Body of pancreas (tissue), 4 donors: ENCODE measurements at places on chromosomes 11 and 22. TPM values are rescaled to one million over a fixed set of nuclear protein-coding genes. Genes with fewer than 3 reads are reported as not detected.

Gene GGA1
- total RNA-seq, result 42.5 TPM

Gene ATF4
- 356 TPM for total RNA-seq

Gene CD6
- total RNA-seq, result 3.3 TPM

Gene HBE1
- not detected for total RNA-seq

Gene UFD1
- 13.2 TPM for total RNA-seq

Gene F2
- total RNA-seq, result not detected

Gene FOLH1
- total RNA-seq, result 0.52 TPM

Gene SLC29A2
- 14.2 TPM for total RNA-seq

Gene SPCS2
- total RNA-seq, result 30.4 TPM

Gene RPS19BP1
- 87.2 TPM for total RNA-seq

Gene HTR3B
- not detected for total RNA-seq

Gene UPK3A
- total RNA-seq, result not detected

DNA sequence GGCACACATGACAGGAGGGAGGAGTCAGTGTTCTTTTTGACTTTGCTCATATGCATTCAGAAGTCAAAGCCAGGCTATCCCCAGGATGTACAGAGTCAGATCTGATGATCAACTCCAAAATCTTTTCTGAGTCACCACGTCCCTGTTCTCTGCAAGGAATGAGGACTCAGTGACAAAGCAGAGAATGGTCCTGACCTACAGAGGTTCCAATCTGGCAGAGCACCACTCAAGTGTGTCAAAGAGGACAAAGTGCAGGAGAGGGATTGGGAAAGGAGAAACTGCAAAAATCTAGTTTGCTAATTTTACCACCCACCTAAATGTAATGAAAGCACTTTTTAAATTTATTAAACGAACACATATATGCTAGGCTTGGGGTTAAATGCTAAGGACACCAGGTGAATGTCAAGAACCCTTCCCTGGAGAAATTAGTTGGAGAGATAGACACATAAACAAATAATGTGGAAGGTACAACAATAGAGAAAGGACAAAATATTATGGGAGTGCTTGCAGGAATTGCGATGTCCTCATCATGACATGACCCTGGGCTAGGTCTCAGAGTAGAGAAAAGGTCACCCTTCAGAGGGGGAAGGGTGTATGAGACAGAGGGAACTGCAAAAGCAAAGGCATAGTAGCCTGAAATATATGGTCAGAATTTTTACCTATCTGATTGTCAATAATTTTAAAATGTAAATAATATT lies 56.3 kb downstream of the MTNR1B start:
- no peak overlapping the region for H3K4me3 ChIP-seq
- no peaks in the 10 kb centered on the region for H3K4me1 ChIP-seq
- H3K27me3 ChIP-seq, result no peaks in the 10 kb centered on the region
- no peaks in the 10 kb centered on the region for H3K36me3 ChIP-seq

GRCh38 chr11:110866081-110866480 lies 153.8 kb upstream of the ARHGAP20 start:
- DNase-seq, result no peak
- no peak overlapping the region for H3K27ac ChIP-seq
- no peak overlapping the region for H3K4me3 ChIP-seq
- H3K36me3 ChIP-seq, result no peaks in the 10 kb centered on the region
- H3K4me1 ChIP-seq, result no peaks in the 10 kb centered on the region

- peaks cover 19% of the 10 kb centered on the region for H3K4me1 ChIP-seq
- H3K27me3 ChIP-seq, result no peaks in the 10 kb centered on the region
- DNase-seq, result no peak
Measured at GRCh38 chr11:13000721-13001120, 8.4 kb upstream of the RASSF10 start.

DNA sequence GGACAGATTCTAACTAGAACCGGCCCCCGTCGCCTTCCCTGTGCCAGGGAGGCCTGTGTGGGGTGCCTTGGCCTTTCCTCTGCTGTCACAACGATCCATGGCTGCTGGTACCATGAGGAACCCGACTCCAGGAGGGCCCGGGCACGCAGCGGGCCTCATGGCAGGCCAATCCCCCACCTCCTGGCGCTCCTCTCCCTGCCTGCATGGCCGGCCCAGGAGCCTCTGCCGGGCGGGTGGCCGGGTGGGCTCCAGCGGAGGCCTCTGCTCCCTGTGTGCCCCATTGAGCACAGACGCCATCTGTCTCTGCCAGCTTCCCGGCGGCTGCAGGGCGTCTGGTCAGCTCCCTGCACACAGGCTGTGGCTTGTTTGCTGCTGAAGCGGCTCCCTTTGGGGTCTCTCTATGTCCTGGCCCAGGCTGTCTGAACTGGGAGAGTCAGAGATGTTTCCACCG lies 86.5 kb downstream of the MYEOV start:
- H3K27ac ChIP-seq, result no peak overlapping the region
- H3K4me3 ChIP-seq, result no peak overlapping the region
- H3K36me3 ChIP-seq, result no peaks in the 10 kb centered on the region
- peak; percentile 5 for DNase-seq

DNA sequence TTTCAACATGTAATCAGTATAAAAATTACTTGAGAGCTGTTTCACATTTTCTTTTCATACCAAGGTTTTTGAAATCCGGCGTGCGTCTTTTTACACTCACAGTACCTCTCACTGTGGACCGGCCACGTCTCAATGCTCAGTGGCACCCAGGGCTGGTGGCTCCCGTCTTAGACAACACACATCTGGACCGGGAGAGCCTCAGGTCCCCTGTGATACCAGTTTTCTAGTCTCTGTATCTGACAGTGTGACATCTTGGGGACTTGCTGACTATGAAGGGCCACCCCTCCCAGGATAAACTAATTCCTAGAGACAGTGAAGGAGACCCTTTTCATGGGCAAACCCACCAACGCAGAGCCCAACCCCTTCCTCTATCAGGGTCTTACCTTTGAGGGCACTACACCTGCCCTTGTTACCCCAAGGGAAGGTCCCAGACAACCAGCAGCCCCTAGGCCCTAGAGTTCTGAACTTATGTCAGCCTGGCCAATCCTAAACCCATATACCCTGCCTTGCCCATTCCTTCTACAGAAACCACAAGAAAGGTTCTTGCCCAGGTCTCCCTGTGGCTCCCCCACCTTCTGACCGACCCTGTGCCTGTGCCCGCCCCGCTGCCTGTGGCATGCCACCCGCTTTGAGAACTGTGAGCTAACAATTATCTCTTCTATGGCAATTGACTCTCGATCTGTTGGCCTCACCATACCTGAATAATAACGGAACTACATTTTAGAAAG lies 6.1 kb upstream of the ASCL2 start:
- no peak for DNase-seq
- no peak overlapping the region for H3K4me3 ChIP-seq
- H3K4me1 ChIP-seq, result no peaks in the 10 kb centered on the region
- H3K27me3 ChIP-seq, result no peaks in the 10 kb centered on the region

DNA sequence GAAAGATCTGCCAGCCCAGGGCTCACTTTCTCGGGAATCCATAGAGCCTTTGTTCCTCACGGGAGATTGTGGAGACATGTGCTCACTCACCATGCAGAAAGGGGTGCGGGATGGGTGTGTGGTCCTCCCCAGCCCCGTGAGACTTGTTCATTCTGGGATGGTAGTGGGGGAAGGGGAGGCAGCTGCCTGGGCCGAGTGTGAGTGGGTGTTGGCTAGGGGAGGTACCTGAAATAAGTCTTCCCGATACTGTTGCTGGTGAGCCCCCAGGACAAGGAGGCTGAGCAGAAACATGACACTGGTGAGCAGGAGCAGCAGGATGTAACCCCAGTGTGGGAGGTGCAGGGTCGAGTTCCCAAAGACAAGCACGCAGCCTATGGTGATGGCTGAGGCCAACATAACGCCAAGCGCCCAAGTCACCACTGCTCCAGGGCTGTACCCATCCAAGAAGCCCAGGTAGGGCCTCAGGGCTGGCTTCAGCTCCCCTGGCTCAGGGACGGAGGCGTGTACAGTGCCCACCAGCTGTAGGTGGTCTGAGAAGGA lies 2.8 kb downstream of the SLC7A4 start:
- H3K36me3 ChIP-seq, result no peaks in the 10 kb centered on the region
- peaks cover 10% of the 10 kb centered on the region for H3K4me1 ChIP-seq
- no peak overlapping the region for H3K4me3 ChIP-seq
- H3K27ac ChIP-seq, result no peak overlapping the region

GRCh38 chr11:126268361-126268707 lies 361 bp downstream of the SRPRA start:
- H3K27me3 ChIP-seq, result no peaks in the 10 kb centered on the region
- peak overlapping the region; percentile 90 for H3K27ac ChIP-seq

GRCh38 chr11:3197878-3198528 lies 20.6 kb downstream of the MRGPRG start:
- no peaks in the 10 kb centered on the region for H3K36me3 ChIP-seq
- H3K27ac ChIP-seq, result no peak overlapping the region
- peaks cover 8% of the 10 kb centered on the region for H3K27me3 ChIP-seq
- H3K4me1 ChIP-seq, result peaks cover under 1% of the 10 kb centered on the region
- DNase-seq, result no peak

GRCh38 chr11:109914809-109915653 lies 178.2 kb upstream of the ZC3H12C start:
- no peak for DNase-seq
- no peaks in the 10 kb centered on the region for H3K27me3 ChIP-seq
- no peaks in the 10 kb centered on the region for H3K4me1 ChIP-seq
- H3K36me3 ChIP-seq, result no peaks in the 10 kb centered on the region

GRCh38 chr22:19840059-19840458 lies 14.6 kb downstream of the GNB1L start:
- no peaks in the 10 kb centered on the region for H3K36me3 ChIP-seq
- H3K4me1 ChIP-seq, result peaks cover 9% of the 10 kb centered on the region
- DNase-seq, result no peak

DNA sequence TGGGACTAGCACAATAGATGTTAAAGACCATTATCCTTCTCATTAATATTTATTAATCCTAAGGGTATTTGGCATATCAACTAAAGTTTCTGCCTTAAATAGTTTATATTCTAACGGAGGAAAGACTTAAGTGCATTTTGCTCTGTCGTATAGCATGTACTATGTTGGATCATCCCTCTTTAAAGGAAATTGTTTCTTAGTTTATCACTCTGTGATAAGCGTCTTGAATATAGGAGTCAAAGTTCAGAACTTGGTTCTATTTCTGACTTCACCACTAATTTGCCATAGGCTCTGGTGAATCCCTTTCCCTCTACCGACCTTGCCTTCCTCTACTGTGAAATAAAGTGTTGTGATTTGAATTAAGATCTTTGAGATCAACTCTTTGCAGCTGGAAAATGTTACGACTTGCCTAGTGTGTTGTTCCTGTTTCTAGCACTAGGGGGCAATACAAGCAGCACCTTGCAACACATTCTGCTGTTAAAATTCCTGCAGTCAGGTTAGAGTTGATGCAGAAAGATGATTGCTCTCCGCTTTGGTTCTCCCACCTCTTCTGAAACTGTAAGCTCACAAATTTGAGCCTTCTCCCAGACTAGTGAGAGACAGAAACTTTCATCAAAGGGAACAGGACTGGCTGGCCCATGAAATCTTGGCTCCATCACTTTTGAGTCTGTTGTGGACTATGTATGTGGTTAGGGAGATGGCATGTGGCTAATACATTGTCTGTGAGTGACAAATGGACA lies 27.8 kb upstream of the ZNRF3 start:
- peaks cover 3% of the 10 kb centered on the region for H3K4me1 ChIP-seq
- DNase-seq, result peak; percentile 67
- no peaks in the 10 kb centered on the region for H3K36me3 ChIP-seq
- H3K4me3 ChIP-seq, result no peak overlapping the region
- H3K27me3 ChIP-seq, result no peaks in the 10 kb centered on the region

DNA sequence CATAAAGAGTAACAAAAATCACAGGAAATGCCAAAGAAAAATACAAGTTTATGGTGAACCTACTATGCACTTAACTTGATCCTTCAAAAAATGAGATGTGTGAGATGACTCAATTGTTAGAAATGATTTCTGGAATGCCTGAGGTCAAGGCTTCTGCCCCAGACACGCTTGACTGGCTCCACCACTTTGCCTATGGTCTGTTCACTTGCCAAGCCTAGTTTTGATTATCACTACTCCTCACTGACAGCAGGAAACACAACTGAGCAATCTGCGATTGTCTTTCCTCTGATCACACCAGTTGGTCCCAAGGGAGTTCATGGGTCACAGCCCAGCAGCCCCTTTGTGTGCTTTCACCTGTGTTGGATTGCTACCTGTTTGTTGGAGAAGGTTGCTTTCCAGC lies 20.6 kb upstream of the PRDM10 start:
- no peaks in the 10 kb centered on the region for H3K36me3 ChIP-seq
- H3K4me1 ChIP-seq, result no peaks in the 10 kb centered on the region
- no peak overlapping the region for H3K4me3 ChIP-seq

DNA sequence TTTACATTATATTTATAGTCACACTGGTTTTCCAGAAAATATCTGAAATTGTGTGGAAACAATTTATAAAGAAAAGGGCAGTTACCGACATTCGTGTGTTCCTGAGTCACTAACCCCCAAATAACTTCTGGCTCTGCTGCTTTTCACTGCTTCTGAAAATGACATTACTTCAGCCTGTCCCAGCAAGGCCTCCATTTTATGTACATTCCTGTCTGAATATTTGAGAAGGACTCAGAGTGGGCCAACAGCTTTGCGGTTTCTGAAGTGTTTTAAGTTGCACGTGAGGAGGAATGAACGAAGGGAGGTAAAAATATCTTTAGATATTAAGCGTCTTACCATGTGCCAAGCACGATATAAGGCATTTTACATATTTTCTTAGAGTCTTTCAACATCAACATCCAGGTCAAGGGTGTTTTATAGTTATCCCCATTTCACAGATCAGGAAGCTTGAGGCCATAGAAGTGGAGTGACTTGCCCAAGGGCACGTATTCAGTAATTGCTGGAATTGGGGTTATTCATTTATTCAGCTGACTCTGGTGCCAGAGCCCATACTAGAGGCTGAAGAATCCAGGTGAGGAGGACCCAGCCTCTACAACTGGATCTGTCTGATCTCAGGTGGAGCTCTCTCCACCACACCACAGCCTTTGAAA lies 30.8 kb upstream of the WNT11 start:
- no peak overlapping the region for H3K27ac ChIP-seq
- no peak for DNase-seq
- no peak overlapping the region for H3K4me3 ChIP-seq
- no peaks in the 10 kb centered on the region for H3K27me3 ChIP-seq
- peaks cover 3% of the 10 kb centered on the region for H3K4me1 ChIP-seq

DNA sequence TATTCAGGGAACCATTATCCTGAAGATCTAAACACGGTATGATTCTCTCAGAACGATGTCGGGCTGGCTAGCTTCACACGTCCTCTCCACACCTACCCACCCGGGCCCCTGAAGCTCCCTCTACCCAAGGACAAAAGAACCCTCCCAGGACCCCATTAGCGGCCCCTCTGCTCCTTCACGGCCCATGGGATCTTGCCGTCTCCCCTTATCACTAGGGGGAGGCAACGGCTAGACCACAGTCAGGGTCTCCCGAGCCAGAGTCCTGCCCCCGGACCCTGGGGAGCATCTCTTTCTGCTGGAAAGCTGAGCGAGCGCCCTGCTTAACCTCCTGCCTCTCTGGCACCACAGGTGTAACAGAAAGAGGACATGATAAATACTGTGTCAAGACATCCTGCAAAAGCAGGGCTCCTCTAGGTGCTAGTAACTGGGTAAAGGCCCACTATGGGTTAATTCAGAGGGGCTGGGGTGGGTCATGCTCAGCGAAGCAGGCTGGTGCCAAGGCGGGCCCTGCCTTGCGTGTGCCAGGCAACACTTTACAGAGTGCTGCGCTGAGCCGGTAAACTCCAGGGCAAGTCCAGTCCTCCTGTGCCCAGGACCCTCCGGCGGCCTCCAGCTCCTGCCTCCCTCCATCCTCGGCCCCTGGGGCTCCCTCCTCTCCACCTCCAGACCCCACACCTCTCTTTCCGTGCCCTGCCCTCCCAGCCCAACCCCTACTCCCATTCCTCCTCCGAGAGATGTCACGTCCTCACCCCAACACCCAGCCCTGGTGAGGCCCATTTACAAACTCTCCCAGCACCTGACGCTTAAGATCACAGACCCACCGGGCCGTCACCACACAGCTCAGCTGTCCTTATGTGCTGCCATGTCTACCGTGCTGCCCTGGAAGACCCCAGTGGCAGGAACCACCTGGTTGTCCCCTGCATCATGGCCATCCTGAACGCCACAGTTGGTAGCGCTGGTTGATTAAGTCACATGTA lies 3.0 kb downstream of the TOLLIP start:
- no peak for DNase-seq
- no peaks in the 10 kb centered on the region for H3K27me3 ChIP-seq
- H3K27ac ChIP-seq, result peak overlapping the region; percentile 76
